ENCODE measurements at places on chromosomes 7 and 10.

DNA sequence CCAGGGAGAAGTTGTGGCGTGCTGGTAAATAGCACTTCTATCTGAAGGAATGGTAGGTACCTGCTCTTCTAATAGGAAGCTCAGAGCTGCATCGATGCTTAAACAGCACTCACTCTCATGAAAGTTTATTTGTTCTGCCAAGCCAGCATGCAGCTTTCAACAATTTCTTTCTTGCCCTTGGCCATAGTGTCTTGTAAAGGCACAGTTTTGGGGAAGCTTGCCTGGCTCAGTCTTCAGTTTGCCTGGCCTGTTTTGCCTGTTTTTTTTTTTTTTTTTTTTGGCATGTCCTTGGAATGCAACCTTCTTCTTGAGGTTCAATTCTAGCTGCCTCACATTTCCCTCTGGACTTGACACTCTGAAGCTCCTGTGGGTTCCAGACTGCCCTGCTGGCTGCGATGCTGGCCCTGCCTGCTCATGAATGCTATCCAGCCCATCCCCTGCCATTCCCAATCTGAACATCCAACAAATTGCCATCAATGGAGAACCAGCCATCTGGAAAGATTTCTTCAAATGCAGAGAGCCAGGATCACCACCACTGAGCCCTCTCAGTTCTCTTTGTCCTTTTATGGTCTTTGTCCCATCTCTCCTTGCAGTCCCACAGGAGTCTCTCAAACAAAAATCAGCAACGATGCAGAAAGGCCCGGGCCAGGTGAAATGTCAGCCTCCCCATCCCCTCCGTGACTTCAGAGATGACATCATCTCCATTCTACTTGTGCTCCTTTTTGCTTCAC is 133.9 kb downstream of the ANLN start:
- DNase-seq: no peak

GRCh38 chr10:76649723-76650127 is 987.9 kb downstream of the KCNMA1 start:
- peak; percentile 48 for DNase-seq

GRCh38 chr7:90846192-90846591 is 250.1 kb downstream of the CDK14 start:
- DNase-seq: peak; percentile 4

DNA sequence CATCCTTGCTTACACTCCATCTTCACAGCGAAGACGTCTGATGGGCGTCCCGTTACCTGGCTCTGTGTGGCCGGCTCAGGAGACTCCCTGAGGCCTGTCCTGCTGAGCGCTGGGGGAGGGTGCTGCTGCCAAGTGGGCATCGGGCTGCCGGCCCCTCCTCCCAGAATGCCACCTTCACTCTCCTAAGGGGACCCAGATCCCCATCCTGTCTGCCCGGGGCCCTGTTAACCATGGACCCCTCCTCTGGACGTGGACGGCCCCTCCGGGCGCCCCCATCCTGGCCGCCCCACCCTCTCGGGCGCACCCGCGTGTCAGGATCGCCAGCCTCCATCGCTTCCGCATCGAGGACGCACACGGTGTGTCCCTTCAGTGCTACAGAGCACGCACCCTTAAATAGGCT is 7.3 kb upstream of the FOXL3 start:
- no peak for DNase-seq
